Bronchial epithelial cell (primary cell): ENCODE measurements at places on chromosomes 1 and 21.
A peak's percentile ranks its signal among the peaks of the same experiment; 100 is the strongest.

DNA sequence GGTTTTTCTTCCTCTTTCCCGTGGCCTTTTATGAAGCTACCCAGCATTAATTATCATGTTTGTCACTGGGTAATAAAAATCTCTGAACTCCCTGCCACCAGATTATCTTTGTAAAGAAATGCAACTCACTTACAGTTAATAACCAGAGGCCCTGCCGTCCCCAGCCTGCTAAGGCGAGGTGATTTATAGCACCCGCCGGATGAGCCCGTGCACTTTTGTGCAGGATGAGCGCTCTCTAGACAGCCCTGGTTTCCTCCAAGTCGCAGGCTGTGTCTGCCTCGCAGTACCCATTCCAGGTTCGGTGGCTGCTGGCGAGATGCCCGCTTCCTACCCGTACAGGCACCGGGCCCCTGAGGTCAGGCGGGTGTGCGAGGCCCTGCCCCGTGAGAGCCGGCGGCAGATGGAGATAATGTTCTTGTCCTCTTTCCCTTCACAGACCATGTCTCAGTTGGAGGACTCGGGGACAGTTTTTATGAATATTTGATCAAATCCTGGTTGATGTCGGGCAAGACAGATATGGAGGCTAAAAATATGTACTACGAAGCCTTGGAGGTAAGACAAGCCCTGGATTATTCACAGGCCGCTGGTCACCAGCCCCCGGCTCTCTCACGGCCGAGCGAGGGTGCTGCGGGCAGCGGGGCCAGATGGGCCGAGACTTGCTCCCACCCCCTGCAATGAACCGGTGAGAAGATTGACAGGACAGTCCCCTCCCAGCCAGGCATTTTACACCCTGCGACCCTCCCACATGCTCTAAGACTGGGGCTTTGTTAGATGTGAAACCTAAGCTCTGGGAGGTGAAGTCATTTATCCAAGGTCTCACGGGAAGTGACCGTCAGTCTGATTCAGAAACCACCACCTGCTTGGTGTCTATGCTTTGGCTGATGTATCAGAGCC lies 28.5 kb upstream of the SELENON start:
- DNase-seq = no peak

DNA sequence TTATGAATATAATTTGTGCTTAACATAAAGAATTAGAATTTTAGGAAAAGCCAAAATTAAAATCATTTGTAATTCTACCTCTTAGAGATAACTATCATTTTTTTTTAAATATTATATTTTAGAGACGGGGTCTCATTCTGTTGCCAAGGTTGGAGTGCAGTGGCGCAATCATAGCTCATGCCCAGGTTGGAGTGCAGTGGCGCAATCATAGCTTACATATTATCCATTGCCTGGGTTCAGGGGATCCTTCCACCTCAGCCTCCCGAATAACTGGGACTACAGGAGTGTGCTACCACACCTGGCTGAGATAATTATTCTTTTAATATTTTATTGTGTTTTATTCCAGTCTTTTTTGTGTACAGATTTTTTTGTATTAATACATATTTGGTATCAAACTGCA lies 8.3 kb downstream of the RASAL2 start:
- no peak for DNase-seq

DNA sequence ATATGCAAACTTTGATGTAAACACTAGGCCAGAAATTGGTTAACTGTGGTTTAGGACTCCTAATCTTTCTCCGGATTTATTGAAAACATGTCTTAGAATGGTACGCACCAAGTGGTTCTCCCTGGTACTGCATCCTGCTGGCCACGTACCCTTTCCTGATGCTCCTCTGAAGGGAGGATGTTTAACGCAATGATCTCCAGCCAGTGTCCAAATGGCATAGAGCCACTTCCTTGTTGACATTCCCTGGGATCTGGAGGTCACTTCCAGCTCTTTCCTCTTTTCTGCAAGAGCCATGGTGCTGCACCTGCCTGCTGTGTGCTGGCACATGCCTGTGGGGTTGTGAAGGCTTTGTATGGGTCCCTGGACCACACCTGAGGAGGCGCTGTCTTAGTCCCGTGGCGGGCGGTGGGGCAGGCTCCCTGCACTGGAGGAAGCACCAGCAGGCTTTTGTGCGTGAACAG lies 53.9 kb downstream of the GALNT2 start:
- peak; percentile 33 for DNase-seq

- DNase-seq = peak; percentile 42
These were observed 54.6 kb downstream of the SIM2 start for GRCh38 chr21:36753556-36753955.

DNA sequence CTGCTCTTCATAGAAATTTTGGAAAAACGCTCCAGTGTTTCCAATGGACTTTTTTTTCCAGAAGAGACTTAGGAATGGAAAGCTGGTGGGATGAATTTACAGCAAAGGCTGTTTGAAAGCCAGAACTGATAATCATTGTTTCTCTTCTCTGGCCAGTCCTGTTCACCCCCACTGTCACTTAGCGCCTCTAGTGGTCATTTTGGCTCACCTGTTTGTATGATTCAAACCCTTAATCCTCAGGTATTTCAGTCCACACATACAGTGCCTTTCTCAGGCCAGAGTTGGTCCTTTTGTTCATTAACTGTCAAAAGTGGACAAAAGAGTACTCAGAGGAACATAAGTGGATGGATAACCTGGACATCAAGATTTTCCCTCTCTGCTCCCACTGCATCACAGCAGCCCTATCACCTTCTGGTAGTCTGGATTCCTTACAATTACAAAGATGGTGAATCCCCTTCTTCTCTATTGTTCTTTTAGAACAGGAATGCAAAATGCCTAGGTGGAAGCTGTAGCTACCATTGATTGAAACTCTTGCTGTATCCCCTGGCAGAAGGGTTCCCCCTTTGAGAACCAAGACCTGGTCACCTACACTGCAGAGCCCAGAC lies 177.6 kb upstream of the OLFM3 start:
- no peak for DNase-seq

DNA sequence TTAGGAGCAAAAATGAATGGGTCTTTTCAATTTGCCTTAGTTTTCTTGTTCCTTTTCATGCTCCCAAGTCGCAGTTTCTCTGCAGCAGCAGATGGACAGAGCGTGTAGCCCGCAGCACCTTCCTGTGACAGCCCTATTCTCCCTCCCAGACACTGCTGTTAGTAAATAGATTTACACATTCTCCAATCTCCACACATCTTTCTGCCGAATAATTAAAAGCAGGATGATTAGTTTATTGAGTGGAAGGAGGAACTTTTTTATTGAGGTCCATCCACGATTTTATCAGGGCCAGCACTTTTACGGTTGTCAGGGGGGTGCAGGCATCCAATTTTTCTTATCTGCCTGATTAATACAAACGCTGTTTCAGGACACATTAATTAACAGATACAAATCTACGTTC lies 98.2 kb upstream of the USH2A start:
- no peak for DNase-seq

GRCh38 chr1:76593618-76594017 lies 273.7 kb upstream of the ST6GALNAC5 start:
- DNase-seq = no peak

GRCh38 chr1:204931768-204932572 lies 61.3 kb downstream of the NFASC start:
- DNase-seq = no peak

DNA sequence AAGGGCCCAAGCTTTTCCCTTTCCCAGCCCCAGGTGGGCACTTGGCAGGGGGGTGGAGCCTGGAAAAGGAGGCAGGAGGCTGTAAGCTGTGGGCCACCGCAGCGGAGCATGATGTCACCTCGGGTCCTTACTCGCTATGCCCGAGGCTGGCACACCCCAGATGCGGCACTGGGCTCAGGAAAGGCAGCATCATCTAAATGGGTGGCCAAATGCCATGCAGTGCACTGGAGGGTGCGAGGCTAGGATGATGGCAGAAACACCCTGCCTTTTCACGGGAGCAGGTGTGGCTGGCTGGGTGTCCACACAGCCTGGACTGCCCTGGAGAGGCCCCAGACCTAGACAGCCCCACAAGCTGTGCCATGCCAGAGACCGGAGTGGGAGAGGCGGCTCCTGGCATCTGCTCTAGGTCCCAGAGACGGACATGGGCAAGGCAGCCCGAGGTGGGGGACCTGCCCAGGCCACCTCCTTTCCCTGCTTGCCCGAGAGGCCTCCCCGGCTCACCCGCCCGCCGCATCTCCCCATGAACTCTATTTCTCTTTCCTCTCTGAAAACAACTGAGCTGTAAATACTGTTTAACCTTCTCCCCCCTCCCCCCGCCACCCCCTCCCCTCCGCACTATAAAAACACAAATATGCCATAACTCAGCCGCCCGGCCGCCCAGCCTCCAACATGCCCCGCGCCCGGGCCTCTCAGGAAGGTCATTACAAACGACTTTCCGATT lies 124.7 kb downstream of the CASZ1 start:
- DNase-seq = no peak

DNA sequence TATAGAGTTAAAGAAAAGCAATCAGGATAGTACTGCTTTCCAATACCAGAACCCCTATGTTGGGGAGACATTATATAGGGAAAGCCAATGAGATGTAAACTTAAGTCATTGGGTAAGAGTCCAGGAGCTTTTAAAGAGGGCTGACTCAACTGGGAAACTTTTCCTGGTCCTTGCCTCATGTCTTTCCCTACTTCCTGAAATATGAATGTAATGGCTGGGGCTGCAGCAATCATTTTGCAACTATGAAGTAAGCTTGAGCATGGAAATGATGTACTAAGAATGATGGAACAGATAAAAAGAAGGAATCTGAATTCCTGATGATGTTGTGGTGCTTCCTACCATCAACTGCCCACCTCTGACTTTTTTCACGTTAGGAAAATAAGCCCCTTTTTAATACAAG lies 55.7 kb downstream of the WDR3 start:
- peak; percentile 12 for DNase-seq
